ENCODE measurements at places on chromosomes 1 and 21. TPM values are rescaled to one million over a fixed set of nuclear protein-coding genes. Genes with fewer than 3 reads are reported as not detected.

The HTR1D gene
- total RNA-seq = 11.9 TPM

The TOR1AIP1 gene
- 30.9 TPM for total RNA-seq

The P3R3URF gene
- not detected for total RNA-seq

The TRIM58 gene
- total RNA-seq = not detected

The LDLRAD1 gene
- not detected for total RNA-seq

The TMEM183A gene
- 52.3 TPM for total RNA-seq

The ATF3 gene
- 34.1 TPM for total RNA-seq

The LRRC3 gene
- 2.0 TPM for total RNA-seq

The COL9A2 gene
- total RNA-seq = 0.17 TPM

The CHRNB2 gene
- 0.71 TPM for total RNA-seq

The HES5 gene
- not detected for total RNA-seq

The KRTAP11-1 gene
- total RNA-seq = not detected

The NIBAN1 gene
- 0.88 TPM for total RNA-seq

The CLDN14 gene
- total RNA-seq = not detected

The RAB4A gene
- 54.8 TPM for total RNA-seq

The LCK gene
- not detected for total RNA-seq

The SASS6 gene
- total RNA-seq = 2.6 TPM

The OR2G6 gene
- not detected for total RNA-seq

The COPA gene
- total RNA-seq = 81.0 TPM
